ENCODE measurements at places on chromosomes 6 and 20.

DNA sequence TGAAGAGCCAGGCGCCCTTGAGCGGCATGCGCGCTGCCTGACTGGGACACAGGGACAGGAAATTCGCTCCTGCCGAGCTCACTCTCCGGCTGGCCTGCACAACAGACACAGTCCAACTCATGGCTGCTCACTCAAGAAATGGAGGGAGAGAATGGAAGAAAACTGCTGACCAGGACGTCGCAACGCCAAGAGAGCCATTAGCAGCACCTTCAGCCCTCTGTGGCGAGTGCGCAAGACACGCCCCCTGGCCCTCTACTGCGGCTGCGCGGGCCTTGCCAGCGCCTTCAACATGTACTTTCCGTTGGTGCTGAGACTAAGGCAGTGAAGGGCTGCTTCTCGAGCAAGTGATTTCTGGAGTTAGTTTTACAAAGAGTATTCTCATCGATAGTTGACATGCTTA, 23.3 kb downstream of the TMEM242 start:
- no peak for DNase-seq

GRCh38 chr20:38804682-38805501, 605 bp upstream of the PPP1R16B start:
- peak; percentile 67 for DNase-seq

- DNase-seq = no peak
Measured at GRCh38 chr20:49513517-49513916, 31.0 kb upstream of the KCNB1 start.

- DNase-seq = no peak
Measured at GRCh38 chr6:133377219-133377618, 136.1 kb downstream of the EYA4 start.

DNA sequence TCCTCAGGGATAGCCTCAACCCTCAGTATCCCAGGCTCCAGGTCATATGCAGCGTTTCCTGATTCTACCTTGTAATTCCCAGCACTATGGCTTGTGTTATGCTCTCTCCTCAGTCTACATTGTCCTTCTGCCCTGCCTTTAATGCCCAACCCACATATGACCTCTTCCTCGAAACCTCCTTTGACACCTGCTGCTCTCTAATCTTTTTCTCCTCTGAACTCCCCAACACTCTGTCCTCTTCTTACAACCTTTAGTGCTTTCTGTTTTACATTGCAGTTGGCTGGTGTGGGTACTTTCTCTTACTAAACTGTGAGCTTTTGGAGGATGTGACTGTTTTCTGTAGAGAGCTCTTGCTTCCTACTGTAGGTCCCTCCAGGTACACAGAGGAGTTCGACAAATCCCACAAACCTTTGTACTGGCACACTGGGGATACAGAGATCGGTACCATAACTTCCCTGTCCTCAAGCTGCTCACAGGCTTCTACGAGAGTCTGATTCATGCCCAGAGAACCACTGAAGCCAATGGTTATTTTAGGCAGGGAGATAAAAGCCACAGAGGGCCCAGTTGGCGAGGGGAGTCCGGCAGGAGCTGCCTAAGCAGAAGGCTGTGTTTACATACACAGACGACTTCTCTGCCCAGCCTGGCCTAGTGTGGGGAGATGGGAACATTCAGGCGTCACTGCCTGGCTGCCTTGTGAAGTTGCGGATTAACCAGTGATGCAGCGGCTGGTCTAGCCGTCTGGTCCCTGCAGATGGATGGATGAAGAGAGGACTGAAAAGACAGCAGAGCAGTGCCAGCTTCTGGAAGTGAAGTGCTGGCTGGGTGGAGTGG, 8.4 kb upstream of the EPB41L1 start:
- DNase-seq = no peak

DNA sequence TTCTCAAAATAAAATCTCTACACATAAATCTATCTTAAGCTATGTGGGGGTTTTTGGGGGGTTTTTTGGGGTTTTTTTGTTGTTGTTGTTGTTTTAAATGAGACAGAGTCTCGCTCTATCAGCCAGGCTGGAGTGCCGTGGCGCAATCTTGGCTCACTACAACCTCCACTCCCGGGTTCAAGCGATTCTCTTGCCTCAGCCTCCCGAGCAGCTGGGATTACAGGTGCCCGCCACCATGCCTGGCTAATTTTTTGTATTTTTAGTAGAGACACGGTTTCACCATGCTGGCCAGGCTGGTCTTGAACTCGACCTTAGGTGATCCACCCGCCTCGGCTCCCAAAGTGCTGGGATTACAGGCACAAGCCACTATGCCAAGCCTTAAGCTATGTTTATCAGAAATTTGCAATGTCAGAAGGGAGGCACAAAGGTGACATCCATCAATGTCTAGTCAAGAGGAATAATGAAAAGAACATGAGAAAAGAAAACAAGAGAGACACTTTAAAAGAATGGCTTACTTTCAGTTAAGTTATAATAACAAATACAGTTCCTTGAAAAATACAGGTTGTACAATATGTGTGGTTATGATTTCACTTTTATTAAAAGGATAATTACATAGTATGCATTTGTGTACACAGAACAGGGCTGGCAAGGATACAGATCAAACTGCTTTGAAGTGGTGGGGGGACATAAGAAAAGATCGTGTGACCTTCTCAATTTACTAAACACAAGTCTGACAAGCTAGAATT, 28.6 kb downstream of the SLC23A2 start:
- DNase-seq = no peak

DNA sequence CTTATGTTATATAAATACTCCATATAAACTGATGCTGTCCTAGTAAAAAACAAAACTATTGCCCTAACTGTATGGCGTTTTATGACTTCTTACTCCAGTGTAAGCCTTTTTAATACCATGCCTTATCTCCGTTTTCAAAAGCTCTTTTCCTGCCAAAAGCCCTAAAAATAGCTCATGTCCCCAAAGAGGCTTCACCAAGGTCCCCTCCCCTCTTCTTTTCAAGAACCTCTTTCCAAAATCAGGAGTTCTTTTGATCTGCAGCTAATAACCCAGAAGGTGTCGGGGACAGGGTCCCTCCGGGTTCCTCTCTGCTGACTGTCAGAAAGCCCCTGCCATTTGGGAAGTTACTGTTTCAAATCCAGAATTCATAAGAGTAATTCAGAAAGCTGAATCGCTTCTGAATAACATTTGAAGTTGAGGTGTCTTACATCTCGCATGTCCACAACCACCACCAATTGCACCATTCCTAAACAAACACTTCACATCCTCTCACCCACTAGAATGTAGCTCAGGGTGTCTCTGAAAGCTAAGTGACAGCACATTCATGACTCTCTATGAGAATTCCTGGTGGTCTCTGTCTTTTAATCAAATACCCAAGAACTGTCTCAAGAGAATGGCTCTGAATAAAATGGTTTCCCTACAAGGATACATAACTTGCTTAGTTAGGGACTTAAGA, 13.3 kb downstream of the TASP1 start:
- DNase-seq = no peak
